ENCODE measurements at places on chromosomes 16 and 17.

- no peak for DNase-seq
Measured at GRCh38 chr17:10623737-10624338, 33.3 kb downstream of the MYH3 start.

- DNase-seq = no peak
Measured at GRCh38 chr17:9918804-9919352, 13.8 kb upstream of the RCVRN start.

- no peak for DNase-seq
Measured at GRCh38 chr16:11583889-11584565, 2.7 kb downstream of the LITAF start.

DNA sequence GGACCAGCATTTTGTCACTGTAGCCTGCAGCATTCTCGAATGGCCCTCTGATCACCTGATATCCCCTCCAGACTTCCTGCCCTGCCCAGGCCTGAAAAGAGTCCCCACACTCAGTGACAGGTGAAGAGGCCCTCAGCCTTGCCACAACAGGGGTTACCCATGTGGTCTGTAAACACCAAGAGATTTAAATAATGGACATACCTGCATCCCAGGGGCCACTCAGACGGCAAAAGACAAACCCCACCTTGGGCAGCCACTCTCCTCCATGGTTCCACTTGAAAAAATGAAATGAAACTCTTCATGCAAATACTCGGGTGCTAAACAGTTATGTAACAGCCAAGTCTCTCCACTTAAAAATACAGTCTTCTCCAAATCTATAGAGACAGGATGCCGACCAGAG, 22.9 kb upstream of the PECAM1 start:
- DNase-seq = no peak

GRCh38 chr16:77876776-77877175, 88.4 kb downstream of the VAT1L start:
- DNase-seq = no peak

DNA sequence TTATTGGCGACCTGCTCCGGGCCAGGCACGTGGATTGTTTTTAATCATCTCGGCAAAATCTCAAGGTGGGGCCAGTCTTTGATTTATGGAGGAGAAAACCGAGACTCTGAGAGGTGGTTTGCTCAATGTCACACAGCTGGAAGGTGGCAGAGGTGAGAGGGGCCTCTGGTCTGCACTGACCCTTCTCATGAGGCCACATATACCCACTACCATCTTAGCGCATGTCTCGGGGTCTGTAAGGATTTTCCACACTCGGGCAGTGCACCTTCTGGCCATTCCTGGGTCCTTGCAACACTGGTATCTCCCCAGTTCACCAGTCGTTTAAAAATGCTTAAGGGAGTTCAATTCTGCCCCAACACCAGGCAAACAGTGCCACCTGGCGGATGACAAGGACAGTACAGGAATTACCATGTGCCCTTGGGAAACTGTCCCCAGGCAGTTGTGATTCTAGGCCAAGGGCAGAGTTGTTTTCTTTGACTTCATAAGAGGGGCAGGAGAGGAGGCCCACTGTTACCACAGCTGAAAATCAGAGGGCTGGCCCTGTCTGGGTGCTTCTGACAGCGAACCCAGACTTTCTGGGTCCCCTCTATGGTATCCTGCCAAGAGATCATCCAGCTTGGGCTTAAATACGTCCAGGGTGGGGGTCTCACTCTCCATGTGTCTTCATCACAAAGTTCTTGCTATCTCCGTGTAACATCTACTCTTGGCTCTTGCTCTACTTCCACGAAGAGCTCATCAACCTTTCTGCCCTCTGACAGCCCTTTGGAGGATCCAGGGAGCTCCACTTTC, 39.4 kb upstream of the RAI1 start:
- no peak for DNase-seq

DNA sequence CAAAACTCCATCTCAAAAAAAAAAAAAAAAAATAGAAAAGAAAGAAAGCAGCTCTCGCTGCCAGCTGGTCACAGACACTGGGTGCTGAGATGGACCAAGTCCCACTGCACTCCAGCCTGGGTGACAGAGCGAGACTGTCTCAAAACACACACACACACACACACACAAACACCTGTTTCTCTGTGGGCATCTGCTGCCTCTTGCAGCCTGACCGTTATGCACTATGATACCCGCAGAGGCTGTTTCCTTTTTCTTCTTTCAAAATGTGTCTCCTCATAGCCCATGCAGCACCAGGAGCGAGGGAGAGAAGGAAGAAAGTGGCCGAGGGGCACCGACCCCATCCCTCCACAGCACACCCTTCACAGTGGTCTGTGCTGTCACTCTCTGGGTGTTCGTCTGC, 36.9 kb upstream of the KLHDC4 start:
- no peak for DNase-seq

- no peak for DNase-seq
Measured at GRCh38 chr16:31181102-31181830, 1.3 kb downstream of the FUS start.

GRCh38 chr17:43901861-43902589, 5.3 kb downstream of the MPP2 start:
- no peak for DNase-seq

GRCh38 chr16:30628628-30629540, 18.7 kb upstream of the ZNF689 start:
- no peak for DNase-seq

DNA sequence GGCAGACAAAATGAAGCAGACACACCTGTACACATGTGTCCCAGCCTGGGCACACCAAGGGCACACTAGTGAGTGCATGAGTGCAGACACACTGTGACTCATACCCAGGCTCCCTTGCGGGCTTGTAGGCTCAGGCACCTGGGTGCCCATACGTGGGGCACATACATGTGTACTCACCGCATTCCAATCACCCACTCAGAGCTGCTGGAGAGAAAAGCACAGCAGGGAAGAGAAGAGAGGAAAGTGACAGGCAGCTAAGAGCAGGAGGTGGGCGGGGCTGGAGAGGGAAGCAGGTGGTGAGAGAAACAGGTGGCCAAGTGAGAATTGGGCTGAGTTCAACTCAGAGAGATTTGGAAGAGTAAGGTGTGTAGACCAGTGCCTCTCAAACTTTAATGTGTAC, 54.0 kb downstream of the TMEM132E start:
- DNase-seq = no peak

- DNase-seq = no peak
Measured at GRCh38 chr16:75248142-75248535, 3.3 kb downstream of the BCAR1 start.

- DNase-seq = no peak
Measured at GRCh38 chr16:88369447-88370008, 13.2 kb upstream of the ZNF469 start.

All from cortex of kidney (tissue), 1 donor.